Urothelium cell line (cell line): ENCODE measurements at places on chromosomes 7 and 10.

GRCh38 chr10:110857265-110858171 is 14.2 kb upstream of the PDCD4 start:
- DNase-seq = no peak

DNA sequence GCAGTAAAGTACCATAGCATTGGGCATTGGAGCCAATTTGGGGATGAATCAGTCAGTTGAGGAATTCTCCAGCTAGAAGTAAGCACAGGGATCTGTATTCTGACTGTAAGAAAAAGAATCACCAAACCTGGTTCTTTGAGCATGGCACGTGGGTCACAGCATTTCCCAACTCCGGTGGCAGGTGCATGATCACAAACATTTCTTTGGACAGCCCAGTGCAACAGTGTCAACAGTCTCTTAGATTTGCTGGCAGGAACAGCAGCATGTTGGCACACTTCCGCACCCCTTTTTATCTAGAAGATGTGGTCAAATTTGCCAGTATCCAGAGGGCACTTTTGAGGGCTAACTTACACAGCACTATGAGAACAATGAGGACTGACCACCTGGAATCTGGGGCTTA is 437.5 kb upstream of the GHITM start:
- DNase-seq = no peak

DNA sequence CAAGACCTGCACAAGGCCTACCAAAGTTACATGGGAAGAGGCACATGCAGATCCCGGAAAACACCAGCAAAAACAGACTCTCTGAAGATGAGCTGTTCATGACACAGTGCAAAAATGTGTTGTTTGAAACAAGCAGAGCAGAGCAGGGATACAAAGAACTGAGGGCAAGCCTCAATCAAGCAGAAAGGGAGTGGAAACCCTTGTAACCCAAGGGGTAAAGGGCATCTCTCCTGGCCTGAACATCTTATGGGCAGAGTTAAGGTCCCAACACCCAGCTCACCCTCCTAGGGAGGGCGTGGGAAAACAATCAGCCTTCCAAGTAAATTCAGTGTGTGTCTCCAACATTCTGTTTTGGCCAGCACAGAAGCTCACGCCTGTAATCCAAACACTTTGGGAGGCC is 10.5 kb downstream of the PSPH start:
- DNase-seq = no peak

- DNase-seq = no peak
Measured at GRCh38 chr10:121182219-121182618, 331.1 kb downstream of the WDR11 start.

GRCh38 chr7:120718361-120718760 is 139.6 kb downstream of the TSPAN12 start:
- no peak for DNase-seq

- no peak for DNase-seq
Measured at GRCh38 chr7:108623220-108623619, 53.5 kb downstream of the DNAJB9 start.

DNA sequence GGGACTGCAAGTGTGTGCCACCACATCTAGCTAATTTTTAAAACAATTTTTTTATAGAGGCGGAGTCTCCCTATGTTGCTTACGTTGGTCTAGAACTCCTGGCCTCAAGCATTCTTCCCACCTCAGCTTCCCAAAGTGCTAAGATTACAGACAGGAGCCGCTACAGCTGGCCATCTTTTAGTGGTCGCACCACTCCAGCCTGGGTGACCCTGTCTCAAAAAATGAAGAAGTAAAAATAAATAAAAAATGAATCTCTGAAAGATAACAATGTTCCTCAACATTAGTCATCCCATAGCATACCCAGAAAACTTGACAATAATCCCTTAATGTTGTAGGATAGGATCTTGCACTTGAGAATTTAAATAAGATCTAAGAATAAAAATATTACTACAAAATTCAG is 18.2 kb downstream of the WBP1L start:
- DNase-seq = no peak

- no peak for DNase-seq
Measured at GRCh38 chr7:130933919-130934318, 199.9 kb upstream of the KLF14 start.

DNA sequence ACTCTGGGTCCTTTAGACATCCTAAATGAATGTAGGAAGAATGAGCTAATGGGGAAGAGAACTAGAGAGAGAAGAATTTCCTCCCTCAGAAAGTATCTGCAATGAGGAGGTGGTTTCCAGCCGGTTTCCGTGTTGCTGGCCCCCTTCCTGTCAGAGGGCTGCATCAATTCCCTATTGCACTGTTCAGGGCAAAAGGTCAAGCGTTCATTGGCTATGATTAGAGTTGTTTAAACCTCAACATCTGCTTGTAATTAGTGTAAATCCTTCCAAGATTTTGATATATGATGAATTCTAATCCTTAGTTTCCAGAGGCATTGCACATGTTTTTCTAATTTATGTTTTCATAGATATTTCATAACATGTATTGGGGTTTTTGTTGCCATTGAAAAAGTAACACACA is 107.3 kb upstream of the SGCE start:
- DNase-seq = no peak
